ENCODE measurements at places on chromosomes 12 and 14.

DNA sequence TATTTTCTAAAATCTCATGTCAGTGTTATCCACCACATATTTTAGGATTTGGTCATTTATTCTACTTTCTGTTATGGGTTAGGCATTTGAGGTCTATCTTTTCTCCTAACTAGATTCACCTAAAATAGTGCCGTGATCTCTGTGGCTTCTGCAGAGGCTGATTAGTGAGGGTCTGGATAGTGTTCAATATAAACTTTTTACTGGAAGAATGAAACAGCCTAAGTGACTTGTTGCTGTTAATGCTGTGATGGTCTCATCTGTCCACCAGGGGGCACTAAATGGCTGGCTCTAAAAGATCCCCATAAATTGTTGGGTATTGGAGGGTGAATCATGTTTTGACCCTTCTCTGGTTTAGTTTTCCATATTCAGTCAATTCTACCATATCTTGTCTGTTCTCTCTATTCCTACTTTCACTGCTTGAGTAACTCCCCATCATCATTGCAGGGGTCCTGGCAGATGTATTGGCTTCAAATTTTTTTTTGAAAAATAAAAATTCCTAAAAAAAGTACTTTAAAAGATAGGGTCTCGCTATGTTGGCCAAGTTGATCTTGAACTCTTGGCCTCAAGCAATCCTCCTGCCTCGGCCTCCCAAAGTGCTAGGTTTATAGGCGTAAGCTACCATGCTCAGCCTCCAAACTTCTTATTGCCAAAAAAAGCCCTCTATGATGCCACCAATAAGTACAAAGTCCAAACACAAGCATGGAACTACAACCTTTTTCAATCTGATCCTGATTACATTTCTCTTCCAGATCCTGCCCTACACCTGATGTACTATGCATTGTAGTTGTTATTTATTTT, 6.9 kb downstream of the PABPN1 start:
- peak; percentile 78 for DNase-seq

GRCh38 chr14:88815980-88816379, 8.5 kb upstream of the TTC8 start:
- no peak for DNase-seq

DNA sequence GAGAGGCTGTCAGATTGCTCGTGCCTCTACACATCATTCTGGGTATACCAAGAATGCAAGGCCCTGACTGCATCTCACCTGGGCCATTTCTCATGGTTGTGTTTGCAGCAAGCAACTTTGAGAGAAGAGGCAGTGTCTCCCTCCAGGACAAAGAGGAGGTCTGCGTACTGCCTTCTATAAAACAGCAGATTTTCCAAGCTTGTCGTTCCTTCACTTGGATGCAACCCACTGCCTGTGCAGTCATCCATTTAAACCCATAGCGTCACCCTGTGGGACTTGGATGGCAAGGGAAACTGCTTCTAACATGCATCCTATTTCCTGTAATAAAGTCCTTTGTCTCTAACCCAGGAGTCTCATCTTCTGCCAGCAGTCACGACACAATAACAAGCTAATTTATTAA, 1.3 kb downstream of the POMT2 start:
- DNase-seq = peak; percentile 68

GRCh38 chr12:1533205-1533601, 61.2 kb downstream of the FBXL14 start:
- peak; percentile 27 for DNase-seq

- peak; percentile 7 for DNase-seq
Observed at GRCh38 chr12:91272461-91273063, 89.9 kb upstream of the DCN start.

GRCh38 chr12:65655074-65655493, 169.2 kb upstream of the HMGA2 start:
- DNase-seq = no peak

DNA sequence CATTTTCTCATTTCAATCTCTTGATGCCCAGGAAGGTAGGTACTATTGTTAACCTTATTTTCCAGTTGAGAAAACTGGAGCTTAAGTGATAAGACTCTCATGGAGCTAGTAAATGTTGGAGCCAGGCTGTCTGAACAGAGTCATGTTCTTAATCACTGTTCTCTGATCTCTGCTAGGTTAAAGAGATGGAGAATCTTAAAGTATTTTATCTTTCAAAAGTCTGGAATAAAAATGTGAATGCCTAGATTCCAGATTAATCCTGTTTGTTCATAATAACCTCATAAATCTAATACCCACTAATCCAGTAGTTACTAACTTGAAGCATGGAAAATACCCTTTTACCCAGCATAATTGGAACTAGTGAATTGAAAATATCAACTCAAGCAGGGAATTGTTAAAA, 341.0 kb upstream of the RGS6 start:
- DNase-seq = no peak

- DNase-seq = no peak
Observed at GRCh38 chr12:3596703-3597415, 105.9 kb downstream of the PRMT8 start.

DNA sequence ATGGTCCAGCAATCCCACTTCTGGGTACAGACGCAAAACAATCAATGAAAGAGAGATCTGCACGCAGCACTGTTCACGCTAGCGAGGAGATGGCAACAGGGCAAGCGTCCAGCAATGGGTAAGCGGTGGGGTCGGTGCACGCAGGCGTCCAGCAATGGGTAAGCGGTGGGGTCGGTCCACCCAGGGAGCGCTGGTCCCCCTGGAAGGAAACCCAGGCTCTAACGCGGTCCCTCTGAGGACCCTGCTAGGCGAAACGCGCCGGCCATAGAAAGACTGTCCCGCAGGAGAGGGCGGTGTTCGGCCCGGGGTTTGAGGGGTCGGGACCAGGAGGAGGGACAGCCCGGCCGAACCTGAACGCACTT, 618 bp upstream of the PGAM5 start:
- DNase-seq = no peak

- no peak for DNase-seq
Observed at GRCh38 chr12:109305547-109305946, 3.5 kb downstream of the FOXN4 start.

DNA sequence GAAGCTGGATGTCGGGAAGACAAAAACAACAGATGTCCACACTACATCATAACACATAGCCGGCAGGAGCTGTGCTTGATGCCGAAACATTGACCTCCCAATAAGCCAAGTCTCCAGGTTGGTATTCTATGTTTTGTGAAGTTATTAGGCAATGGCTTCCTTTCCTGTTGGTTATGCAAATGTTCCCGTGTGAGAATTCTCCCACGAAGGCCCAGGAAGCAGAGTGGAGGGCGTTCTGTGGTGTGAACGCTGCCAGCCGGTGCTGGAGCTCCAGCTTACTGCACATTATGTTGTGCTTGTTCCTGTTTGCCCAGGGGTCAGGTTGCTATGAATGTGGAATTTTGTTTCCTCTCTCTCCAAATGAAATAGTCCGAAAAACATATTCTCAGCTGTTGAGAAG, 156.4 kb upstream of the HMGA2 start:
- no peak for DNase-seq

DNA sequence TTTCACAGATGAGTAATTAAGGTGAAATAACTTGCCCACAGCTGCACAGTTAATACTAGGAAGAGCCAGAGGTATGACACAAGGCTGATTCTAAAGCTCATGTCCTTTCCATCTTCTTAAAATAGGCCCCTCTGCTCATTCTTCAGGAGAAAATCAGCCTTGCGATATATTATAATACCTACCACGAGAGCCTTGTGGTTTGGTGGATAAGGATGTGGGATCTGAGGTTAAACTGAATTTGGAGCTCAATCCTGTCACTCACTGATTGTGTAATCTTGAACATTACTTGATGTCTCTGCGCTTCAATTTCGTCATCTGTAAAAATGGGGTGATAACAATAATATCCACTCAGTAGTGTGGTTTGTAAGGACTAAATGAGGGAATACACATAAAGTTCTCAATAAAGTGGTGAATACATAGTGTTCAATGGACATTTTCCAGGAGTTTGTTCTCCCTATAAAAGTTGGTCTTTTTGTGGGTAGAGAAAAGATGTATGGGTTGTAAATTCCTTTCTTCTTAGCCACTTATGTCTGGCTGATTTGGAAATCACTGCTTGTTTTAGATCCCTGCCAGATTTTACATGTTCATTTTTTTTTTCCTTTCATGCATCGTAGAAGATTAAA, 25.1 kb upstream of the ATP2B1 start:
- DNase-seq = no peak

DNA sequence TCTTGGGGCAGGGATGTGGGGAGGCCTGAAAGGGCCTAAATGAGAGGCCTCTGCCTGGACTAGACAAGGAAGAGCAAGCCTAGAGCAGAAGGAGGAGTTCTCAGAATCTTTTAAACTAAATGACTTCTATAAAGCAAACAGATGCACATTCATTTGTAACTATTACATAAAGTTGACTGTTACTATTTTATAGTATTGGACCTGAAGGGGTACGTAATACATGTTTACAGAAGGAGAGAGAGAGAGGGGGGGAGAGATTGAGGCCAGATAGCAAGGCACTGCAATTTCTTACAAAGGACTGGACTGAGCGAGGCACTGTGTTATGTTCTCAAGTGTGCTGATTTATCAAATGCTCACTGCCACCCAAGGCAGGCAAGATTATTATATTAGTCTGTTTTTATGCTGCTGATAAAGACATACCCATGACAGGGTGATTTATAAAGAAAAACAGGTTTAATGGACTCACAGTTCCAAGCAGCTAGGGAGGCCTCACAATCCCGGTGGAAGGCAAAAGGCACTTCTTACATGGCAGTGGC, 215.8 kb upstream of the NOS1 start:
- no peak for DNase-seq

DNA sequence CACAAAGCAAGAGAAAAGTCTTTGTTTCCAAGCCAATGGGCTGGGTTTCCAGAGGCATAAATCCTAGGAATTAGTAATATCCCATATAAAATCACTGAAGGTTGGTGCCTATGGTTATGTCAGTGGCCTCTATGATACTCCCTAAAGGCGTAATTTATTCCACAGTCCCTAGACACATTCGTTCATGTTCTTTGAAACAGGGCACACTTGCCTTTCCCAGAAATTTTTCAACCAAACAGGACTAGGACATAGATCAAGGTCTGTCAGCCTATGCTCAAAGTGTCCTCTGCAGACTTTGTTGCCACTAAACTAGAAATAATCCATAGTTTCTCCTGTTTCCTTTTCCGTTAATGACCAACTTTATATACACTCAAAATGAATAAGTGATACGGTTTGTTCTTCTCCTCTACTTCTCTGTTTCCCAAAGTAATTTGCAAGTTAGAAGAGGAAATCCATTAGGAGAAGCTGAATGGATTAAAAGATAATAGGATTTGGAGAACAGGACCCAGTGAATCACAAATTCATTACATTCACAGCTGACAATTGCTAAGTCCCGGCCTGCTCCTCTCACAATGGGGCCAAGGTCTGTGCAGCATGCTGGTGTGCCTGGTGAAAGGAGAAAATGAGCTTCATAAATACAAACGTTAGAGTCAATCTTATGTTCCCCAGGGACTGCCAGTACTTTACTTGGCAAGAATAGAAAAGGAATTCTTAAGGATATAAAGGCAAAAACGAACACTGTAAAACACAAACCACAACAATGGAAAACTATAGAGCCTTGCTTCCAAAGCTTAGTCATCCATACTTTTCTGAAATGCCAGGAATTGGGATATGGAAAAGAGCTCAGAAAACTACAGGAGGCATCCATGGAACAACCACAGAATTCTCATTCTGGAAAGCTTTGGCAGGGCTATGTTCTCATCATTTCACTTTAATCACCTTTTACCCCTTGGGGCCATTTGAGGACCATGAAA, 966.2 kb downstream of the NRXN3 start:
- peak; percentile 39 for DNase-seq

GRCh38 chr14:30698463-30698862, 76.3 kb downstream of the SCFD1 start:
- DNase-seq = peak; percentile 32

- DNase-seq = peak; percentile 92
Observed at GRCh38 chr12:6927379-6928021, at the start of gene ATN1. Gene ATN1, plus strand, starts transcription at chr12:6927959. Its CDS starts 6,043 bp downstream, at chr12:6934002.

- DNase-seq = no peak
Observed at GRCh38 chr14:43587183-43587582, 919.9 kb downstream of the FSCB start.

GRCh38 chr12:191541-191940, 22.4 kb downstream of the SLC6A12 start:
- no peak for DNase-seq

GRCh38 chr14:68225321-68225720, 405.7 kb downstream of the RAD51B start:
- no peak for DNase-seq

DNA sequence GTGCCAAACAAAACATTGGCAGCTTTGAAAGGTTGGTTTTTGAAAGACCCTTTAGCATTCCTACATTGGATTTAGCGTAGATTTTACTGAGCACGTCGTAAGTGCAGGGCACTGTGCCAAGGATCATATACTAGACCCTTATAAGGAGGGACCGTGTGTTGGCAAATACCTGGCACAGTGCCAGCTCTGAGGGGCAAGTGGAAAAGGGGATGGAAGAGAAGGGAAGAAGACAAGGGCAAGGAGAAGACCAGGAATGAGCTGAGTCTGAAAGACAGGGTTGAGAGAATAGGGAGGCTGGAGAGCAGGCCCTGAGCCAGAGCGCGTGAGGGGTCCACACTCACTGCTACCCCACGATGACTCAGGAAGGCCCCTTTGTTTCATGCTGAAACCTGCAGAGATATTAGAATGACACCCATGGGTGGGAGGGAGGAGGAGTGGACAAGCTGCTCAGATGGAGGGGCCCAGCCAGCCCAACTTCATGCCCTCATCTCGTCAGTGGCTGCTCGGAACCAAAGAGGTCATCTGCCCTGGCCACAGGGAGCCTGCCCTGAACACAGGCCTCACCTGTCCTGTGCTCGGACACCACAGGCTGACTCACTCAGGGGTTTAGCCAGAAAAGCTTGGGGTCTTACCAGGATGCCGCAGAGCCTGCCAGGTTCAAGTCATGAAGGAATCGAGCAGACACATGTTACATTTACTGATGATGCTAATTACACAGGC, 25.0 kb downstream of the RAB35 start:
- peak; percentile 16 for DNase-seq

DNA sequence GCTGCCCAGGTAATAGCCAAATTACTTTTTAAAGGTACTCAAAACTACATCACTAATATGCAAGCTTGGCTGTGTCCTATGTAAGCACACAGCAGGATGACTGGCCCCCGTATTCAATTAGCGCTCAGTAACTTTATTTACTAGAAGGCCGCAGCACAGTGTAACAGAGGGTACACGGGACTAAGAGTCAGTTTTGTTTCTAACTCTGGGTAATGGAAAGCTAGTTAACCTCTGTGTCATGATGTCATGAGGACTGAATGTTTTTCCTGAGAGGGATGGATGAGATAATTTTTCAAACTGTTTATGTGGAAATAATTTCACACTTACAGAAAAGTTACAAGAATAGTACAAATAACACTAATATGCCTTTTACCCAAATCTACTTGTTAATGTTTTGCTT, 27.1 kb downstream of the GALNT4 start:
- no peak for DNase-seq

- DNase-seq = peak; percentile 79
Observed at GRCh38 chr12:44717612-44718011, 158.5 kb downstream of the NELL2 start.

DNA sequence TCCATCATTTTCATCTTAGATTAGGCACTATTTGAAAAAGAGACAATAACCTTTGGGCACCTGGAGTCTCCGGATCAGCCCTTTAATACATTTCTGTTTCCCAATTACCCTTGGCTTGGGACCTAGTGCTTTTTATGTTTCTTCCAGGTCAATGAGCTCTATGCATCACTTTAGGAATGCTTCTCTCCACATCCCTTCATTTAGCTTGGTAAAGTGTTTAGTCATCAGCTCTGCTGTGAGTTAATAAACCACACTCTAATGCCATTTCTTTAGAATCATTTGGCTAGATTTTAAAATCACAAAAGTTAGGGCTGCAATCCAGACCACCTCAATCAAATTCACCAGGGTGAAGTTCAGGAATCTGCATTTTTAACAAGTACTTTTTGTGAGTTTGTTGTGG, 41.7 kb downstream of the RASSF9 start:
- no peak for DNase-seq
